ENCODE measurements at places on chromosomes 5 and 9. TPM values are rescaled to one million over a fixed set of nuclear protein-coding genes. Genes with fewer than 3 reads are reported as not detected.

The FAM78A gene
- total RNA-seq = 2.0 TPM

DNA sequence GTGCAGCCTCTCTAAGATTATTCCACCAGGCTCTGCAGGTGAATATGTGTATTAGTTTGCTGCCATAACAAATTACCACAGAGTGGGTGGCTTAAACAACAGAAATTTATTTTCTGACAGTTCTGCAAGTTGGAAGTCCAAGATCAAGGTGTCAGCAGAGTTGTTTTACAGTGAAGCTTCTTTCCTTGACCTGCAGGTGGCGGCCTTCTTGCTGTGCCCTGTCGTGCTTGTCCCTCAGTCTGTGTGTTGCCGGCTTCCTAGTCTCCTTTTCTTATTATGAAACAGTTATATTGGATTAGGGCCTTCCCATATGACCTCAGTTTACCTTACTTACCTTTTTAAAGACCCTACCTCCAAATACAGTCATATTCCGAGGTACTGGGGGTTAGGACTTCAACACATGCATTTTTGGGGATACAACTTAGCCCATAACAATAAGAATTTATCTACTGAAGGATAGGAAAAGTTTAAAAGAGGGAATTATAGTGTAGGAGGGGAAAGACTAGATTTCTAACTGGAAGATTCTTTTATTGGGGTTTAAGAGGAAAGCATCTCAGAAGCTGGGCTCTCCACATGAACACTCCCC lies 97.4 kb downstream of the OSTF1 start:
- peak; percentile 65 for DNase-seq

- no peak for DNase-seq
These were observed 196.9 kb downstream of the TSSK1B start for GRCh38 chr5:113237893-113238292.

DNA sequence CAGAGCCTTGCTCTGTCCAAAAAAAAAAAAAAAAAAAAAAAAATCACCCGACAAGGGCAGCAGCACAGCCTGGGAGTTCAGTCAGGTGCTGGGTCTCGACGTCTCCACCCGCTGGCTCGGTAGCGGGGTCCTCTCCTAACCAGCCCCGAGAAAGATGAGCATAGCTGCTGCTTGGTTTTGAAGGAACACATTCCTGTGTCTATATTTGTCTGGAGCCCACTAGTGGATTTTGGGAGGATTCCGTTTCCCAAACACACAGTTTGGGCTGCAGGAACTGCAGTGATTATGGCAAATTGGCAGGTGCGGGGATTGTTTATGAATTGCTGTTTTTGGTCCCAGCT lies 1.2 kb downstream of the OTULINL start:
- DNase-seq = no peak

The ECM2 gene
- total RNA-seq = 3.8 TPM

The ANKRD34B gene
- not detected for total RNA-seq

GRCh38 chr5:19172926-19173470 lies 815.0 kb downstream of the CDH18 start:
- DNase-seq = no peak

The PCDHAC1 gene
- total RNA-seq = 0.10 TPM

DNA sequence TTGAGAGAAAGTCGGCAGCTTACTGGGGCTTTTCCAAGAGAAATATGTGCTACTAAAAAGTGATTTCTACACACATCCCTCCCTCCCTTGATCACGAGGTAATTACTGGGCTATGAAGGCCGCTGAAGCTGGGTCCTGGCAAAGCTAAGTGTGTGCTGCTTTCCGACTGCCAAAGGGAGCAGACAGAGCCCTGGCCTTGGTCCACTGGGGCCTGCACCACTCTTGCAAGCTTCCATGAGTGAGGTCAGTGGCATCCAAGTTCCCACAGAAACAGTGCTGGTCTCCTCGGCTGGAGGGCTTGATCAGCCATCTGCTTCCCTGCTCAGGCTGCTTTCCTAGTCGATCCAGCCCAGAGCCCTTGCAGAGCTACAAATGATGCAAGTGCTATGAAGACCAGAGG lies 154.8 kb upstream of the LHFPL2 start:
- peak; percentile 33 for DNase-seq

DNA sequence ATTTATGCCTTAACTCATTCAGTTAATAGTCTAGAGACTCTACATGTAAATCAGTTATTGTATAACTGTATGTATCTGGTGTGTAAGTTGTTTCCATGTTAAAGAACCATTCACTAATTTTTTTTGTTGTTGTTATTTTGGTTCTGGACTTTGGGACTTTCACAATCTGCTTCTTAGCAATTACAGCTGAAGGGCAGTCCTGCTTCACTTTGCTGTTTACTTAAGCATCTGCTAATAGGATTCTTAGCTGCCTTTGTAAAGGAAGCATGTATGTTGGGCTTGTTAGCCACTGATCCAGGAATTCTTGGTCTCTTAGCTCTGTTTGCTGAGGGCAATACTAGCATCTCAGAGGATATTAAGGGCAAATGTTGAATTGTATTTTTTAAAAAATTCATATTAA lies 97.0 kb downstream of the FOCAD start:
- no peak for DNase-seq

DNA sequence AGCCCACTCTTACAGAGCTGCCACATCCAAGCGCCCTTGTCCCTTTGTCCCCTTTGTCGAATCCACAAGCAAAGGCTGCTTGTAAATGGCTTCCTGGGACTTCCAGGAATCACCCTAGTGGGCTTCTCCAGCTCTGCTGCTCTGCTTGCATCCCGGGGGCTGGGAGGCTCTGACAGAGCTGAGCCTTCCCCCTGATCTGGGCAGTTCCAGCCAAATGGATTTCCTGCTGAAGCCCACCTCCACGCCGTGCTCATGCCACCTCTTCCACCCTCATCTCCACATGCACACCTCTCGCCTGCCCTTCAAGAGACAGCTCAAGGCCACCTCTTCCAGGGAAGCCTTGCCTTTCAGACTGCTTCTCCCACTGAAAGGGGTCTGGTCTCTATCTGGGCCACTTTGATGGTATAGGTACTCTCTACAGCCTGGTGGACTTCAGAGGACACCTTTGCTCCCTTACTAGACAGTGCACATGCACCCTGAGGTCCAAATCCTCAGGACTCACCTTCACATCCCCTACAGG lies 106.2 kb downstream of the LHFPL2 start:
- no peak for DNase-seq

The LTC4S gene
- 5.4 TPM for total RNA-seq

The GFI1B gene
- total RNA-seq = 1.1 TPM

The DMRT3 gene
- total RNA-seq = not detected

DNA sequence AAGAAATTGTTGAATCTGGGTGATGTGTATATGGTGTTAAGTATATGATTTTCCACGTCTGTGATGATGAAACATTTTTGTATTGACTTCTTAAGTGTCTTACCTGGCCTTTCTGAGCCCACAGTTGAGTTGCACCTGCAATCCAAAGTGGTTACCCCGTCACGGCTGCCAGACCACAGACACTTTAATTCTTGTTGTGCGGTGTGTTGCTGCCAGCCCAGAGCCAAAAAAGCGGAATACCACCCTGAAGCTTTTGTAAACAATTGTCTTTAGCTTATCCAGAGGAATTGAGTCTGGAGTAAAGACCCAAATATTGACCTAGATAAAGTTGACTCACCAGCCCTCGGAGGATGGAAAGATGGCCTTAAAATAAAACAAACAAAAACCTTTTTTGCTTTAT lies 35.1 kb downstream of the MTAP start:
- no peak for DNase-seq

The TUSC1 gene
- 12.5 TPM for total RNA-seq

GRCh38 chr5:57452885-57453284 lies 29.7 kb downstream of the ACTBL2 start:
- DNase-seq = no peak

GRCh38 chr5:168260353-168261226 lies 30.9 kb upstream of the WWC1 start:
- DNase-seq = peak; percentile 44

- no peak for DNase-seq
These were observed 64.5 kb downstream of the STARD4 start for GRCh38 chr5:111447822-111448221.

GRCh38 chr5:132688536-132689339 lies 14.9 kb downstream of the IL4 start:
- DNase-seq = no peak

The IL31RA gene
- total RNA-seq = not detected

The PPP3R2 gene
- not detected for total RNA-seq

GRCh38 chr9:104572612-104573011 lies 3.6 kb downstream of the OR13C8 start:
- no peak for DNase-seq

The HTR4 gene
- 7.5 TPM for total RNA-seq

- no peak for DNase-seq
These were observed 18.1 kb downstream of the ANKRD33B start for GRCh38 chr5:10581867-10582511.

GRCh38 chr9:78032730-78033457 lies 1.3 kb upstream of the GNAQ start:
- peak; percentile 51 for DNase-seq

The PKD2L2 gene
- total RNA-seq = not detected

DNA sequence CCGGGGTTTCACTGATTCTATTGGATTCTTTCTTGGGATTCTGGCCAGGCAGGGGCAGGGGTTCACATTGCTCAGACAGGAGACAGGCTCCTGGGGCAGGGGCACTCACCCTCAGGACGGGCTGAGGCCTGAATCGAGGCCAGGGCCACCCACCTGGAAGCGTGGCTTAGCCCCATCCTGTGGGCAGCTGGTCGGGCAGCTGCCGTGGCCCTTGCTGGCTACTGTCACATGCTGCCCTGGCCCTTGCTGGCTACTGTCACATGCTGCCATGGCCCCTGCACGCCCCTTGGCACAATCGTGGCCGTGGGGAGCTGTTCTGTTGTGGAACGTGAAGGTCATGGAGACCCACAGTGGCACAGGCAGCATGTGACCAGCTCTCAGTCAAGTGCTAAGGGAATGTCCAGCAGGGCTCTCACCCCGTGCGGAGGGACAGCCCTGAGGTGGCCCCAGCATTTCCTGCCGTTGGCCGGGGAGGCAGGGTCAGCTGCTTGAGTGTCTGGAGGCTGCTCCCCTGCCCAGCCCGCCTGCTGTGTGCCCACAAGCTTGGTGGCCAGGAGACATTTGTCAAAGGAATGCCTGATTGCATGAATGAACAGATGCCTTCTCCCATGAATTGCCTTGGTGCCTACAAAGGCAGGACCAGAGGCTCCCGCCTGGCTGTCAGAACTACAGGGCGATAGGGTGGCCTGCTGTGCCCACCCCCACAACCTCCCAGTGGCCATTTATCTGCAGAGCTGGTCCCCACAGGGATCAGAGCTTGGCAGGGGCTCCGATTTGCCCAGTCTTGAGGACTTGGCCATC lies 16.9 kb upstream of the TMEM250 start:
- DNase-seq = no peak

DNA sequence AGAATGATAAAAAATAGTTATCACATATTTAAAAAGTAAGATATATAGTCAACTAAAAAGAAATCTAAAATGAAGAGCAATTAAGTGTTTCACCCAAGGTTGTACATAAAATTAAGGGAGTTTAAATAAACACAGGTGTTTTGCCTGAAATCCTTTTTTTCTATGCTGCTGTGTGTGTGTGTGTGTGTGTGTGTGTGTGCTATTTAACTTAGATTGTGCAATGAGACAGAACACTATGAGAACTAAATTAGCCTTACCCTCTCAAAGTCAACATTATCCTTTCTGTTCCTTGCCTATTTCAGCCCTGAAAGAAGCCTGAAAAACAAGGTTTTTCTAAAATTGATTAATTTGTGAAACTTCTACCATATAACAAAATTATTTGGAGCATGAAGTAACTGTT lies 516.2 kb downstream of the ELAVL2 start:
- DNase-seq = no peak

- DNase-seq = no peak
These were observed 9.5 kb upstream of the QSOX2 start for GRCh38 chr9:136255166-136255538.

The ARPC5L gene
- 61.5 TPM for total RNA-seq

GRCh38 chr5:171457208-171457981 lies 37.9 kb downstream of the FGF18 start:
- no peak for DNase-seq

The UBLCP1 gene
- total RNA-seq = 17.2 TPM

The PCDHA9 gene
- total RNA-seq = not detected

GRCh38 chr5:181200816-181201215 lies 4.2 kb downstream of the TRIM7 start:
- DNase-seq = no peak

GRCh38 chr9:7478646-7479045 lies 320.9 kb downstream of the DMAC1 start:
- no peak for DNase-seq

GRCh38 chr9:133437753-133438531 lies 15.8 kb downstream of the ADAMTS13 start:
- no peak for DNase-seq

DNA sequence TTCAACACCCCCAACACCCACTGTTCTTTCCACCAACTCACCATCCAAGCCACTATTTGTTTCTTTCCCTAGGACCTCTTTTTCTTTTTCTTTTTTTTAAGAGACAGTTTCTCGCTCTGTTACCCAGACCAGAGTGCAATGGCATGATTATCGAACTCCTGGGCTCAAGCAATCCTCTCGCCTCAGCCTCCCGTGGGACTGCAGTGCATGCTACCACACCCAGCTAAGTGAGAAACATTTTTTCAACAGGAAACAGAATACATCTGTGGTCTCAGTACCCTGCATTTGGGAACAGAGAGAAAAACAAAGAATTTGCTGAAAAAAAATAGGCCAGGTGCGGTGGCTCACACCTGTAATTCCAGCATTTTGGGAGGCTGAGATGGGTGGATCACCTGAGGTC lies 24.6 kb downstream of the B4GALT1 start:
- DNase-seq = no peak

- no peak for DNase-seq
These were observed 11.5 kb upstream of the SPATA24 start for GRCh38 chr5:139415221-139415861.

DNA sequence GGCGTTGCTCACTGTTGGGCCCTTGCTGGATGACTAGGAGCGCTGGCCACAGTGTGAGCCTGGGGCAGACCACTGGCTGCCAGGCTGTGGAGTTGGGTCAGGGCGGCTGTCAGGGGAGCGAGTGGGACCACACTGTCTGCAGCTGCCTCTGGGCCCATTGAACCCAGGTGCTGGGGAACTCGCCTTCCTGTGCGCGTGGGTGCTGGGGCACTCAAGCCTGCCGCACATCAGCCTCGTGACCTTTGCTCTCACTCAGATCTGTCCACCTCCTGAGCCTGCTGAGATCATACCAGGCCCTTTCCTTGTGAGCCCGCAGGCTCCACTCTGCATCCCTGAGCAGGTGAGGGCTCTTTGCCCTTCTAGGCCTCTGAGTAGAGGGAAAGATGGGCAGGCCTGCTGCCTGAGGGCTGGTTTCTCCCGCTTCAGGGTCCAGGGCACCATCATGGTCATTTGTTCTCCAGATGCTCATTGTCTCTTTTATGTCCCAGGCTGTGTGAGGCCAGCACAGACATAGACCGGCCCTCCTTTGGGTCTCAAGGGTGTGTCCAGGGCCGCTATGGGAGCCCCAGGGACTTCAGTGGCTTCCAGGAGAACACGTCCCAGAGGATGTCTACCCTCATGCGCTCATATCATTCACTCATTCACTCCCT lies 26.5 kb downstream of the WNK2 start:
- no peak for DNase-seq

The TAS2R1 gene
- not detected for total RNA-seq

GRCh38 chr5:17374973-17375742 lies 122.9 kb upstream of the TAF11L2 start:
- DNase-seq = no peak

GRCh38 chr5:111517853-111518501 lies 5.6 kb upstream of the STARD4 start:
- no peak for DNase-seq
